CD8-positive, alpha-beta memory T cell (primary cell): ENCODE measurements at places on chromosomes 12 and 14.

DNA sequence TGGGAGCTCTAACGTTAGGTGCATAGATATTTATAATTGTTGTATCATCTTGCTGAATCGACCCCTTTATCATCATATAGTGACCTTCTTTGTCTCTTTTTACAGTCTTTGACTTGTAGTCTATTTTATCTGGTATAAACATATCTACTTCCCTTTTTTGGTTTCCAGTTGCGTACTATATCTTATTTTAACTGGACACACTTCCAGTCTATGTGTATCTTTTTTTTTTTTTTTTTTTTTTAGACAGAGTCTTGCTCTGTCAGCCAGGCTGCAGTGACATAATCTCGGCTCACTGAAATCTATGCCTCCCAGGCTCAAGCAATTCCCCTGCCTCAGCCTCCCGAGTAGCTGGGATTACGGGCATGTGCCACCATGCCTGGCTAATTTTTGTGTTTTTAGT lies 41.9 kb upstream of the ZFP36L1 start:
- no peak for DNase-seq

DNA sequence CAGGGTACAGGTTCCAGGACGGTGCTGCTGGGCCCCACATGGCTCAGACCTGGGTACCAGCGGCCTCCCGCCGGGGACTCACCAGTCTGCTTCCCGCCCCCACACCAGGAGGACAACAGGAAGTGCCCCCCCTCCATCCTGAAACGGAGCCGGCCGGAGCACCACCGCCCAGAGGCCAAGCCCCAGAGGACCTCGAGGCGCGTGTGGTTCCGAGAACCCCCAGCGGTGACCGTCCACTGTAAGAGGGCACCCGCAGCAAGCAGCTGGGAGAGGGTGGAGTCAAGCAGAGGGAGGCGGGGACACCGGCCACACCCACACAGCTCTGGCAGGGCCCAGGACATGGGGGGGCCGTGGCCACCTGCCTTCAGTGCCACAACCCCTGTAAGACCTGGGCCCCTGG lies 8.1 kb downstream of the C14orf180 start:
- no peak for DNase-seq

DNA sequence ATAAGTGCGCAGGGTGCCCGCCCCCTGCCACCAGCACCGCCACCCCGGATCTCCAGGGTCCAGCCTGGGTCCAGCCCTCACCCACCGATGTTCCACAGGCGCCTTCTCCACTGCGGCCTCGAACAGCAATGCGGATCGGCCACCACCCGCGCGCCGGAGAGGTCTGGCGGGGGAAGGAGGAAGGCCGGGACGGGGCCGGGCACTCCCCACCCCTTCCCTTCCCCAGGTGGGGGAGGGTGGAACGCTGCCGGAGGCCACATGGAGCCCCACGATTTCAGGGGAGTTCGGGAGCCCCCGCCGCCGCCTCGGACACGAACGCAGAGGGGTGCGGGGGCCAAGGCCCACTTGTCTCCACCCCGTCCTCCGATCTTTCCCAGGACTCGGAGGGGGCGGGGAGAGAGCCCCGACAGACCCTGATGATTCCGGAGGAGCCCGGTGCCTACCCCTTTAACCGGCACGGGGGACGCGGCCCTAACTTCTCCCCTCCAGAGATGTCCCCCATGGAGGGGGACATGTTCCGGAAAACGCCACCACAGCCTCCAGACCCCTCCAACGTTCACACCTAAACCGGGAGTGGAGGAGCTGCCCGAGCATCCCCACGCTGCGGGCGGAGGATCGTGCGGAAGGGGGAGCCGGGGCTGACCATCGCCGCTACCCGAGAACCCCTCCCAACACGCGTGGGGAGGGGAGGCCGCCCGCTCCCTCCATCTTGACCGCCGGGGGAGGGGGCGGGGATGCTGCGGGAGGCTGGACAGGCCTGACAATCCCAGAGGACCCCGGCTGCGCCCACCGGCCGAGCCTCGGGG lies 1.1 kb downstream of the ATXN2 start:
- peak; percentile 51 for DNase-seq

DNA sequence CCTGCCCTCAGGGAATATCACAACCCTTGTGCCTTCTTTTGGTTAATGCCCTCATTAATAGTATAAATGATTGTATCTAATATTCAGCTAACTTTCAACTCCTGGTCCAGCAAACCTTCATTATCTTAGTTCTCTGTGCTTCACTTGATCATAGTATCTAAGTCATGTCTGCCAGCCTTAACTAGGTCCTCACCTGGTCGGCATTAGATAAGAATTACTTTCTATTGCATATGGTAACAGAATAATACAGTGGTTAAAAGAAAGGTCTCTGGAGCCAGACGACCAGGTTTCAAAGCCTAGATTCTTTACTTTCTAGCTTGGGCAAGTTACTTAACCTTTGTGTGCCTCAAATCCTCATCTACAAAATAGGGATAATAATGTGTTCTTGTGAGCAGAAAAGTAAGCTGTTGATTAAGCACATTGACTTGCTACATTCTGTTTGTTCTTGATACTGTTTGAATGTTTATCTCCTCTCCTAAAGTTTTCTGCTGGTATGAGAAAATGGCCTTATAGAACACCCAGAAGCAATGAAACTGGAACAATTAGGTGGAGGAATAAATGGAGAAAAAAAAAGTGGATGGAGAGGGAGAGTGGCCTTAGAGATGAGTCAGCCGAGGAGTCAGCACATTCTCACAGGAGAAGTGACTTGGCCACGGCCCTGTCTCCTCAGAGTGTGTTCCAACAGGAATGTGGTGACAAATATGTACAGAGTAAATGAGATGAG lies 176.1 kb downstream of the SLC25A21 start:
- DNase-seq, result no peak

GRCh38 chr14:50379563-50379962 lies 17.1 kb downstream of the CDKL1 start:
- DNase-seq, result no peak

DNA sequence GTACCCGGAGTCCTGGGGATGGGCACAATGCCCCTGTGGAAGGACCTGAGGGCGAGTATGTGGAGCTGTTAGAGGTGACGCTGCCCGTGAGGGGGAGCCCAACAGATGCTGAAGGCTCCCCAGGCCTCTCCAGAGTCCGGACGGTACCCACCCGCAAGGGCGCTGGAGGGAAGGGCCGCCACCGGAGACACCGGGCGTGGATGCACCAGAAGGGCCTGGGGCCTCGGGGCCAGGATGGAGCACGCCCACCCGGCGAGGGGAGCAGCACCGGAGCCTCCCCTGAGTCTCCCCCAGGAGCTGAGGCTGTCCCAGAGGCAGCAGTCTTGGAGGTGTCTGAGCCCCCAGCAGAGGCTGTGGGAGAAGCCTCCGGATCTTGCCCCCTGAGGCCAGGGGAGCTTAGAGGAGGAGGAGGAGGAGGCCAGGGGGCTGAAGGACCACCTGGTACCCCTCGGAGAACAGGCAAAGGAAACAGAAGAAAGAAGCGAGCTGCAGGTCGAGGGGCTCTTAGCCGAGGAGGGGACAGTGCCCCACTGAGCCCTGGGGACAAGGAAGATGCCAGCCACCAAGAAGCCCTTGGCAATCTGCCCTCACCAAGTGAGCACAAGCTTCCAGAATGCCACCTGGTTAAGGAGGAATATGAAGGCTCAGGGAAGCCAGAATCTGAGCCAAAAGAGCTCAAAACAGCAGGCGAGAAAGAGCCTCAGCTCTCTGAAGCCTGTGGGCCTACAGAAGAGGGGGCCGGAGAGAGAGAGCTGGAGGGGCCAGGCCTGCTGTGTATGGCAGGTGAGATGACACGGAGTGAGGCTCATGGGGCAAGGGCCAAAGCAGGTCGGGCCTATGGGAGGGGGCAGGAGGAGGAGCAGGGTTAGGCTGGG lies 4.5 kb downstream of the ARHGEF40 start:
- no peak for DNase-seq

- no peak for DNase-seq
Measured at GRCh38 chr14:54709444-54709843, 142.5 kb downstream of the SAMD4A start.

DNA sequence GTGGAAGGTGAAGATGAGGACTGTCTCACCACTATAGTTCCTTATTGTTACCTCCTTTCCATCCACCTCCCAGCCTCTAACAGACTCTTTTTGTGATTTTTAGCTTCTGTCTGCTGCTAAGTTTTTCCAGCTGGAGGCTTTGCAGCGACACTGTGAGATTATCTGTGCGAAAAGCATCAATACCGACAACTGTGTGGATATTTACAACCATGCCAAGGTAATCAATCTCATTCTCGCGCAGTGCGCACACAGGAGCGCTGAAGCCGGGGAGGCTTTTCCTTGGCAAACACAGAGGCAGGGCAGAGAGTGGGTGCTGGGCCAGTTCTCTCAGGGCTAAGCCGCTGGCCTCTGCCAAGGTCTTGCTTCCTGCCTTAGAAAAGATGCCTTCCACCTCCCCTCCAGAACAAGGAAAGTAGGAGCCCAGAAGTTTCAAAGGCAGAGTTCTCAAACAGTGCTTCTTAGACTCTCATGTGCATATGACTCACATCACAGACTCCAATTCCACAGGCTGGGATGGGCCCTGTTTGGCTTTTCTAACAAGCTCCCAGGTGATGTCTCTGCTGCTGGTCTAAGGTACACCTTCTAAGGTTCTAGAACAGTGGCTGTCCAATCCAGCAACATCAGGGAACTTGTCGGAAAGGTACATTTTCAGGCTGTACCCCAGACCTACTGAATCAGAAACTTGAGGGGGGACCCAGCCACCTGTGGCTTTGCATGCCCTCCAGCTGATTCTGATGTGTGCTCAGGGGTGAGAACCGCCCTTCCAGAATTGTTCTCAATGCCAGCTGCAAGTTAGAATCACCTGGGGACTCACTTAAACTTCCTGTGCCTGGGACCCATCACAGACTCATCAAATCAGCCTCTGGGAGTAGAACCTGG lies 33.8 kb upstream of the PWP1 start:
- no peak for DNase-seq

DNA sequence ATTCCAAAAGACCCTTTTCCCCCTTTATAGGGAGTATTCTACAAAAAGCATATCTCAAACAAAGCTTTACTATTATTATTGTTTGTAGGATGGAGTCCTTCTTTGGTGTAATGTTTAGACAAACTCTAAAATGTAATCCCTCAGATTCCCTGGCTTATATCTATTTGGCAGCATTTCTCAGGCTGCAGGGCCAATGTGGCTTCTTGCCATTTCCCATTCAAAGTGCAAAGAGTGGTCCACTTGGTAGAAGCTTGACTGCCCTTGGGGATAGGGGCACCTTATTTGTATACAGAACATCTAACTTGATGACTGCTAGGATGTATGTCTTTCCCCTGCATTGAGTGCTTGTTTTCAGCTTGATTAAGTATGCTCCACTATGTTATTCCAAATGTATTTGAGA lies 242.7 kb downstream of the PRKD1 start:
- no peak for DNase-seq

DNA sequence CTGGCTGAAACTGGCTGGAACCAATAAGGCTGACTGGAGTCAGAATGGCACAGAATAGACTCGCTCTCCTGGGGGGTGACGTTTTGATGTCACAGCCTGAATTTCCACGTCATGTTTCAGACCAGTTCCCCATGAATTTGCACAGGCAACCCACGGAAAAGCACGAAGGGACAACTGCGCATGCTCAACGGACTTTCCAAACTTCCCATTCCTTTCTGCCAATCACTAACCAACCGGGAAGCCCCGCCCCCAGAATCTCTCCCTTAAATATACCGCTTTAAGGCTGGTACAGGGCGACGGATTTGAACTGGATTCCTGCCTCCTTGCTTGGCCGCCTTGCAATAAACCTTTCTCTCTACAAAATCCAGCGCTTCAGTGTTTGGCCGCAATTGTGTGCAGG lies 434.7 kb downstream of the APAF1 start:
- DNase-seq, result no peak

DNA sequence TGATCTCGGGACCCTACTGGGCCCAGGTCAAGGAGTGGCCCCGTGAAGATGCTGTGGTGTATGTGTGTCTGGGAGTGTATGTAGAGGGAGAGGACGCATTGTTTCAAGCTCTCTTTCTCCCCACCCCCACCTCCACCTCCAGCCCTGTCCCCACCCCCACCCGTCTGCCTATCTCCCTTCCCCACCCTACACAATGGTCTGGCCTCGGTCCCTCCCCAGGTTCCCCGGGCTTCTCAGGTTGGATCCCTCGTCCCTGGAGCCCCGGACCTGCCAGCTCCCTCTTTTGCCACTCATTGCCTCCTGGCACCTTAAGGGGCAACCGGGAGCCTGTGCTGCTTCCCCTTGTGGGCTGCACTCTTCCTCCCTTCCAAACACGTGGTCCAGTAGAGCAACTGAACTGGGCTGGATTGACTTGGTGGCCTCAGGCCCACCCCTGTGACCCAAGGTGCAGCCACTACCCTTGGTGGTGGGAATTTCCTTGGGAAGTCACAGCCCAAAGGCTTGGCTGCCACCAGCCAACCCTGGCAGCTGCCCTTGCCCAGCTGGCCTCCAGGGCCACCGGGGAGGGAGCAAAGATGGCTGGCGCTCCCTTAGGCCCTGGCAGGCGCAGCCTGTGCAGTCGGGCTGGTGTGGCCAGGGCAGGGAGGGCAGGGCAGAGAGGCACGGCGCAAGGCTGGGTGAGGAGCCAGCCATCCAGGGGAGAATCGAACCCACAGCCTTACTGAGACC lies 628 bp downstream of the VRTN start:
- no peak for DNase-seq

DNA sequence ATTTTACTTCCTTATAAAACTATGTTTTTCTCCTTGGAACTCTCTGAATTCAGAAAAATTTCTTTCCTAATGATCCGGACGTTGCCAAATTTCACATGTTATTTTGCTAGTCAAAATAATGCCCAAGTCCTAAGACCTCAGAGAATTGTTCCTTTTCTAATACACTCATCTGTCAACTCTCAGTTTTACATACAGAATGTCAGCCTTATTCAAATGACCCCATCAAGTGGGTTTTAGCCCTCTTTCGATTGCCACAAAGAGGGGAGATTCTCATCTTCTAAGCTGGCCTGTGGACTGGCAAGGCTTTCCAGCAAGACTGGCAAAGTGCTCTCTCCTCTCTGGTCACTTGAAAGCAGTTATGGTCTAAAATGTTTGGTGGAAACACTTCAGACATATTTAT lies 99.3 kb upstream of the GPHB5 start:
- no peak for DNase-seq

GRCh38 chr12:6612652-6613014 lies 5.5 kb upstream of the CHD4 start:
- DNase-seq, result no peak
